ENCODE measurements at places on chromosomes 4 and X.

DNA sequence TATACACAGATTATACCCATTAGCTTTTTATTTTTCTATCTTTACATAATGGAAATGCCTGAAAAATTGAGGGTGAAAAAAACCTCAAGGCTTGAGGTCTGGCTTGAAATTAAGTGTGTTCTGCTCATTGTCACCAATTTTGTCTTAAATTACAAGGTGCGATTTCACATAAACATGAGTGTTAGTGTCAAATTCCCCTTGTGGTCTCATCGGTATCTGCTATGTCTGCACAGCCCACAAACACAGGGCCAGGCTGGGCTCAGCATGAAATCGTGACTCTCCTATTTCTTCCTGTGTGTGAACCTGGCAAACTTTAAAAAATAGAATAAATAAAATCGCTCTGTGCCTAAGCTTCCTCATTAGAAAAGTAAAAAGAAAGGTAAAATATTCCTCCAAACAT, 109.1 kb downstream of the CRLF2 start:
- DNase-seq: no peak

DNA sequence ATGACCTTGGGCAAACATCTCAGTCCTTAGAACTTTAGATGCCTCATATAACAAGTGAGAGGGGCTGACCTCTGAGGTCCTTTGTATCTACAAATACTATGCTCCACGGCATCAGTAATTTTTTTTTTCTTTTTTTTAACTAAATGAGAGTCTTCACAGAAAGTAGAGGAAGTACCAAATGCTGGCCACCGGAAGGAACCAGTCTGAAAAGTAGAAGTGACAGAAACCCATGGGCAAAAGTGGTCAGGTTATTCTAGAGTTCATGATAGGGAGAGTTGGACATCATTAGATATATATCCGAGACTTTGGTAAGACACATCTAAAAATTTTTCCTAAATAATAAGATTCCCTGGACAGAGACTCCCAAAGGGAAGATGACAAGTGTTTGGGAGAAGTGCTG, 53.7 kb downstream of the COQ2 start:
- DNase-seq: no peak

DNA sequence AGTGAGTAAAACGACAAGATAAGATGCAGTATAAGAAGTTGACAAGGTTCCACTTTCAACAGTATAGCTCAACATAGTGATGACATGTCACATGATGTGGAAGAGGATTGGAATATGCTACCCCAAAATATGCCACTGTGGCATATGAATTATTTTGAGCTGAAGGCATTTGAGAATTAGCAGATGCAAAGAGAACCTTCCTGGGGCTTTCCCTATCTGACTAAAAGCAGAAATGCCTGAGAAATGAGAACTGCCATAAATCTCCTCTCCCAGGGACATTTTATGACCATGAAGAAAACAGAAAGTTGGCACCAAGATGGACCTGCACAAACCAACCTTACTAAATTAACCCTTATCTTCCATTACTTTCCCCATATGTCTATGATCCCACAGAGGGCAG, 24.8 kb downstream of the CDKN2AIP start:
- no peak for DNase-seq

DNA sequence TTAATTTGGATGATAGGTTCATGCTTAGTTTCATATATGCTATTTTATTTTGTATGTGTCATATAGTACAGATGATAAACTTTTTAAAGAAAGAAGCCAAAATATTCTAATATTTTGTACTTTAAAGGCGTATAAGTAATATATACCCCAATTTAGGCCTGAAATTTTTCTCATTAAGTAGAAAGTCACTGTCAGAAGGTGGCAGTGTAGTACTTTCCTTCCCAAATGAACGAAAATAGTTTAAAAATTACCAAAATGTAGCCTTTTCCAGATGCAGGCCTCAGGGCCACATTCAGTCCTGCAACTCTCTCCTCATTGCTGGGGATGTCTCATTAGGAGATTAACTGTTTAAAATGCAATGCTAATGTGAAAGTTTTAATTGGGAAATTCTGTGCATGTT, 1263.6 kb downstream of the C4orf33 start:
- no peak for DNase-seq

DNA sequence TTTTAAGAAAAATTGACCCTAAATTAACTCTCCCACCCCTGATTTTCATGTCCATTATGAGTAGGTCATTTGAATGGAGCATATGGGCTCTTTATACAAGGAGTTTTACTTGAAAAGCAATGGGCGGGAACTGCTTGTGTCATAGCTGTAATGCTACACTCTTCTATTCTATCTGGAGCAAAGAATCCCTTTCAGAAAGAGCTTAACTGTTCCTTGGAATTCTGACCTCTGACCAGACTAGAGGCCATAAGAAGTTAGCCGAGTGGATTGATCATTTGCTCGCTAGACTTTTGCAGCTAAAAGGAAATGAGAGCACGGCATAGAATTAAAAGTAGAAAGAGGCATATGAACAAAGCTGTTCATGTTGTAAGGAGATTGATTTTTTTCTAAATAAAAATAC, 79.1 kb downstream of the DOCK11 start:
- no peak for DNase-seq

- no peak for DNase-seq
These were observed 15.3 kb upstream of the ANXA5 start for GRCh38 chr4:121712001-121712651.

GRCh38 chr4:101393256-101393655, 45.9 kb upstream of the PPP3CA start:
- no peak for DNase-seq

GRCh38 chr4:149845743-149846142, 30.1 kb upstream of the IQCM start:
- no peak for DNase-seq

DNA sequence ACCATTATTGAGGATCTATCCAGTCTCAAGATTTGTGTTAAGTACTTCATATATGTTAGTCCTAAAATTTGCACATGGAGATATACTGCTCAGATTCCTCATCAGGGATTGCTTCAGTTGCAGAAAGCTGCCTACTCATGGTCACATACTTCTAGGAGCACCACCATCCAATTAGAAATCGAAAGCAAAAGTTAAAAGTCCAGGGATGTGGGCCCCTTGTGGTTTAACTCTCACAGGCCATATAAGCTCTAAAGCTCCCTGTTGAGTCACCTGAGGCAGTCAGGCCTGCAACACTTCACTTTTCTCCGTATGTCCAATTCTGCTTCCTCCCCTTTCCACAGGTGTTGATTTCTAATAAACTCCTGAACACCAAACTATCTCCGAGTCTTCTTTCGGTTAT, 84.2 kb downstream of the CNOT6L start:
- peak; percentile 24 for DNase-seq

DNA sequence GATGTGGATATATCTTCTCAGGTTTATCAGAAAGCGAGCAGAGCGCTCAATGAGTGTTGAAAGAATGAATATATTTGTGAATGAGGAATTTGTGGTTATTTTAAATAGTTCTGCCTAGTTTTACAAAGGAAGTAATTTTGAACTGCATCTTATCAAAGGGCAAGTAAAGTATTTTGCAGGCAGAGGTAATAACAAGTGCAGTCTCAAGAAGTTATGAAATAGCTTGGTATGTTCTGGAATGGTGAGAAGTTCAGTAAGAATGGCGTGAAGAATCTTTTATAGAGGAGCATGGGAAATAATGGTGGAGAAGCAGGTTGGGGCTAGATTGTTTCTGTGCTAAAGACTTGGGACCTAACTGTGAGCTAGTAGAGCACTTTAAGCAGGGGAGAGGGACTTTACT, 10.9 kb downstream of the TMA16 start:
- DNase-seq: no peak

- DNase-seq: no peak
These were observed 9.4 kb upstream of the TET2 start for GRCh38 chr4:105137121-105137875.

- DNase-seq: no peak
These were observed 92.5 kb downstream of the FAM13A start for GRCh38 chr4:88964450-88964849.

DNA sequence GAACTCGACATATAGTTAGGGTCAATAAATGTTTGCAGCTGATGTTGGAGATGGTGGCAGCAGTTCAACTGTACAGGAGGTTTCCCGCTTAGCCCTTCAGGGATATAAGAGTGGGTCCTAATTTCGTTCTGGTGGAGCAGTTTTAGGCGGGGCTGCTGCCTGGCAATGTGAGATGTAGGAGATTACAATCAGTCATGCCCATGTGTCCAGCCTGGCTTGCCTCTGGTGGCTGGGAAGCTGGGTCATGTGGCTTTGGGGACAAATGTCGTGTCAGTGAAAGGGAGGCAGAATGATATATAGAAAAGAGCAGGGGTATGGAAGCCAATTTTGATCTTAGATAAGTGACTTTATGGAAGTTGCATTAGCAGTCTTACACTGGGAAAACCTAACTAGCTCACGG, 129.4 kb downstream of the CLCN4 start:
- no peak for DNase-seq

DNA sequence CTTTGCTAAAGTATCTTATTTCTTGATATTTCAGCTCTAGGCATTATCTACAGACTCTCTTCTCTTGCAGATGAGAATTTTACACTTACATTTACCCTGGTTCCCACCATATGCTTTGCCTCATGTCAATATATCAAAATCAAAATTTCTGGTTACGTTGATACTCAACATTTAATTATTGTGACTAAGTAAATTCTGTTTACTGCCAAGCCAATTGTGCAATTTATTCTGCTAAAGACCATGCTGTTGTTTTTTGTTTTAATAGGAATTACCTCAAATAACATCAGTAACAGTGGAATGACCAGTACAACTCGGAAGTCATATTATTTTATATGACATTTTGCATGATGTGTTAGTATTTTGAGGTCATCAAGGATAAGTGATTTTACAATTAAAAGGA, 125.5 kb downstream of the IL15 start:
- no peak for DNase-seq

- no peak for DNase-seq
These were observed 56.6 kb downstream of the NELFA start for GRCh38 chr4:1952058-1952700.

- DNase-seq: no peak
These were observed 53.4 kb upstream of the ATP8A1 start for GRCh38 chr4:42710329-42710728.

GRCh38 chr4:88159229-88159725, 838 bp upstream of the ABCG2 start:
- DNase-seq: no peak

DNA sequence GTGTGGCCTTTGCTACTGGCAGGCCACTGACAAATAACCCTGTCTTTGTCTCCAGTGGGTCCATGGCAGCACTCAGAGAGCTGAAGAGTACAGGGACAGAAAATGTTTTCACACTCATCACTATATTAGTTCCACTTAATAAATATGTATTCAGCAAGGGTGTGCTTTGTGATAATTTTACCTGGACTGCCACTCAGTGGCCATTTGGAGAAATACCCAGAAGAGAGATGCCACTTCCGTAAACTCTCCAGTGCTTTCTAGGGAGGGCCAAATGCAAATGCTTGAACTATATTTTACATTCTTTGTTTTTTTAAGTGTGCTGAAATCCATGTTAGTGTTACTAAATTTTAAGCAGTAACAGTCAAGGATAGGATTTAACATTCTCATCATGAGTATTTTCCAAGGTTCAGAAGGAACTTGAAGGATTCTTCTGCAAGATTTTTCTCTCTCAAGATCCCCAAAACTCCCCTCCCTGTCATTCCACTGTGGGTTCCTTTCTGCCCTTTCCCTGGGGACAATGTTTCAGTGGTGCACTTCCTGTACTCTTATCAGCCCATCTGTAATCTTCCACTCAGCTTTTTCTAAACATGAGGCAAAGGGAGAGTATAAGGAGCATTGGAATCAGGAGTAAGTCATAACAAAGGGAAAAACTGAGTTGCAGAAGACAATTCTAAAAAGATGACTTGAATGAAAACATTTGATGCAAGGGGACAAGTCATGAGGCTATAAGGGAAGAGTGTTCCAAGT, 46.0 kb downstream of the TFDP3 start:
- DNase-seq: no peak

DNA sequence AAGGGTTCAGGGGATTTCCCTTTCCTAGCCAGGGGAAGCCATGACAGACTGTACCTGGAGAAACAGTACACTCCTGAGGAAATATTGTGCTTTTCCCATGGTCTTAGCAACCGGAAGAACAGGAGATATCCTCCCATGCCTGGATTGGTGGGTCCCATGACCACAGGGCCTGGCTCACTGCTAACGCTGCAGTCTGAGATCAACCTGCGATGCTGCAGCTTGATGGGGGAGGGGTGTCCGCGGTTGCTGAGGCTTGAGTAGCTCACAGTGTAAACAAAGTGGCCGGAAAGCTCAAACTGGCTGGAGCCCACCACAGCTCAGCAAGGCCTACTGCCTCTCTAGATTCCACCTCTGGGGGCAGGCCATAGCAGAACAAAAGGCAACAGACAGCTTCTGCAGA, 819.5 kb downstream of the TECRL start:
- DNase-seq: no peak

DNA sequence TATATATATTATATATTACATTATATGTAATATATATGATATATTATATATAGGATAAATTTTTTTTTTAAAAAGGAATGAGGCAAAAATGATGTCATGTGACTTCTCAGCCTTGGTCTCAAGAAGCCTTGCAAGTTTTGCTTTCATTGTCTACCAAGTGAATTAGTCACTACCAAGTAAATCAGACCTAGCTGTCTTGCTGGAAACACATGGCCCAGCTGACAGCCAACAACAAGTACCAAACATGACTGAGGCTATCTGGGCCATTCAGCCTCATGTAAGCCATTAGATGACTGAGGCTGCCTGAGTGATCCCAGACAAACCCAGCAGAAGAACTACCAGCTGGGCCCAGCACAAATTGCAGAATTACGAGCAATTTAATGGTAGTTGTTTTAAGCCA, 44.9 kb downstream of the HAND2 start:
- no peak for DNase-seq

DNA sequence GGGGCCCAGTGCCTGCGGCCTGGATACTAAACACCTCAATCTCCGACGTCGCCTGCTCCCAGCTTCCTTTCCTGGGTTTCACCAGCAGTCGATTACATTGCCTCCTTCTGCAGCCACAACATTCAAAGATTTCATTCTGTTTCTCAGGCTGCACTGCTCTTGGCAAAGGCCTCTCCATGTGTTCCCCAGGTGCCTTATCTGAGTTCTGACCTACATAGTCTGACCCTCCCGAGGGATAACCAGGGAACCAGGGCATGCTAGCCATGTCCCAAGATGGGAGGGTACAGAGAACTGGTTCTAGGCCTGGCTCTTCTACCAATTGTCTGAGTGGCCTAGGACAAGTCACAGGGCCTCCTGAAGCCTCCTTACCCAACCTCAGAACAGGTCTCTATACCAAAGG, 62.2 kb upstream of the ACSL1 start:
- no peak for DNase-seq
